ENCODE measurements at places on chromosomes 3 and 15.
A peak's percentile ranks its signal among the peaks of the same experiment; 100 is the strongest.

- DNase-seq, result no peak
These were observed 3.5 kb upstream of the ABHD17C start for GRCh38 chr15:80691575-80691974.

- no peak for DNase-seq
These were observed 7.8 kb downstream of the LINGO1 start for GRCh38 chr15:77624868-77625267.

DNA sequence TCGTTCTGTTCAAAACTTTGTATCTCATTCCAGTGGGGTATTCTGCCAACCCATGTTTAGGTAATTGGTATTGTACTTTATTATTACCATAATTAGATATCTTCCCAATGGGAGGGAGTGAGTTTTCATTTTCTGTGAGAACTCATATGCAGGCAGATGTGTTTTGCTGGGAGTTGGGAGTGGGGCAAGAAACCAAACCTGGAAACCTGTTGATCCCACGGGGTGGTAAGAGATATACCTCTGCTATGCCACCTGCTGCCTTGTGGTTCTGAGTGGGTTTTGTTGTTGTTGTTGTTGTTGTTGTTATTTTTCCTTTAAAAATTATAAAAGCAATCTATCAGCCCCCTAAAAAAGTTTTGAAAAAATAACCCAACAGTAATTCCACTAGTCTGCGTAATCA is 32.1 kb downstream of the ZNF592 start:
- DNase-seq, result no peak

DNA sequence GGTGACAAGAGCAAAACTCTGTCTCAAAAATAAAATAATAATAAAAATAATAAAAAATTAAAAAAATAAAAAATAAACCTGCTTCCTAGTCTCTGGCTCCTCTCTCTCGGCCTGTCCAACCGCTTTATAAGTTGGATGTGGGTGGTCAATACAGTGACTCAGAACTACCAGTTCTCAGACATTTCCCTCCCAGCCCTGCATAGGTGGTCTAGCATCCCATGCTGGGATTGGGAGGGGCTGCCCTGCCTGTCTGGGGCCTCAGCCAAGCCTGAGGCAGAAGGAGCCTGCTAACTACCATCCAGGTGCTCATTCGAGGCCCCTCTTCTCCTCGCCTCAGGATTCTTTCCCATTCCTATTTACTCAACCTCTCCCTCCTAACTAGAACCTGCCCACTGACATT is 33.3 kb upstream of the BLM start:
- no peak for DNase-seq

DNA sequence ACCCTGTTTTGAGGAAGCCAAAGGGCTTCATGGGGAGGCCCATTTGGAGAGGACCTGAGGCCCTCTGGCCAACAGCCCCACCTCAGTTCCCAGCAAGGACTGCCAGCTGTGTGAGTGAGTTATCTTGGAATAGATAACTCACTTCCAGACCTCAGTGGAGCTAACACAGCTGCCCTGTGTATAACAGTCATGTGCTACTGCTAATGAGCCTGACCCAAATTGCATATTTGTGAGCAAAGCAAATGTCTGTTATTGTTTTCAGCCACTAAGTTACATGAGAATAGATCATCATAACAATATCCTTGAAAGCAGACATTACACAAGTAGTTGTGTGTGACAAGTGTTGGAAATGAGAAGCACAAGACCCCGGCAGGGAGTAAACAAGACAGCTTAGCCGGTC is 355.8 kb downstream of the MCTP2 start:
- DNase-seq, result no peak

GRCh38 chr3:149003653-149004305 is 12.4 kb downstream of the GYG1 start:
- no peak for DNase-seq

GRCh38 chr3:119894195-119894594 is 112.3 kb downstream of the NR1I2 start:
- DNase-seq, result no peak

DNA sequence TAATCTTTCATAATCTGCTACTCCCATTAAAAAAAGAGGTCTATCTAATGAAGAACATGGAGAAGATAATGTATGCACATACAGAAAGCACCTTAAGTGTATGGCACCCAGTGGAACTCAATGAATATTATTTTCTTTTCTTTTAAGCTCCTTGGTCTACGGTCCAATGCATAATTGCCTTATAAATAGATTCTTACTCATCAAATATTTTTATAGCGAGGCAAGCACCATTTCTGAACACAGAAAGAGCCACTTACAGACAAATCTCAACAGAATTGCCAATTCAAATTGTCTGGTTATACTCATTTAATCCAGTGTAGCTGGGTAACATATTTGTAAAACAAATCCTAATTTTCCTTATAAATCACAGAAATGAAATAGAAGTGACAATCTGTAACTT is 6.3 kb downstream of the PDZRN3 start:
- DNase-seq, result no peak

- DNase-seq, result peak; percentile 85
These were observed 161.6 kb upstream of the PDZRN3 start for GRCh38 chr3:73786321-73786807.

DNA sequence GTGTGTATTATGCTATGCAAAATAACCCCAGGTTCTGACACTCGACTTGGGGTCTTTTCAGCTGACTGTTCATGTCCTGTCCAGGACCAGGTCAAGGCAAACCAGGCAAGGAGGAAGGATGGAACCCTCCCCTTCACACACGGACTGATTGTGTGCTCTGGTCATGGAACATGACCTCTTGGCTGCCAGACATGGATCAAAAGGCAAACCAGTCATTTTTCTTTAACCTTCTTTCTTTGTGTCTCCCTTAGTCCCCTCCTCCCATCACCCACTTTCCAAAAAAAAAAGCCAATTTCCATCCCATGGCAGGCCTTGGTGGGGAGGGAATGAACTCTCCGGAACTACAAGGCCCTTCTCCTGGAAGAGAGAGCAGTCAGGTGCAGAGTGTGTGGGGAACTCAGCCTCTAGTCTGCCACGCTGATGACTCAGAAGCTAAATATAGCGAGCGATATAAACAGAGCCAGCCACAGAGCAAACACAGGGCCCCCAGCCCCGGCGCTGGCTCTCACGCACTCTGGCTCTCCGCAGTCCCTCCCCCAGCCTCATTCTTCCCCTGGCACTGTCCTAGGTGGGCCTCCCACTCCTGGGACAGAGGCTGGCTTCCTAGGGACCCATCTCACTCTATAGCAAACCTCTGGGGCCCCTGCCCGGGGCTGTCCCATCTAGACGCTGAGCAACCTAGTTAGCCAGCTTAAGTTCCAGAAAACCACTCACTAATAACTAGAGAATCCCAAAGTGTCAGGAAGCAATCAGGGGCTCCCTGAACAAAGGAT is 10.0 kb downstream of the BMF start:
- DNase-seq, result peak; percentile 86

- DNase-seq, result no peak
These were observed 162.7 kb downstream of the ALCAM start for GRCh38 chr3:105529456-105529855.
